ENCODE measurements at places on chromosomes 12 and 14.

DNA sequence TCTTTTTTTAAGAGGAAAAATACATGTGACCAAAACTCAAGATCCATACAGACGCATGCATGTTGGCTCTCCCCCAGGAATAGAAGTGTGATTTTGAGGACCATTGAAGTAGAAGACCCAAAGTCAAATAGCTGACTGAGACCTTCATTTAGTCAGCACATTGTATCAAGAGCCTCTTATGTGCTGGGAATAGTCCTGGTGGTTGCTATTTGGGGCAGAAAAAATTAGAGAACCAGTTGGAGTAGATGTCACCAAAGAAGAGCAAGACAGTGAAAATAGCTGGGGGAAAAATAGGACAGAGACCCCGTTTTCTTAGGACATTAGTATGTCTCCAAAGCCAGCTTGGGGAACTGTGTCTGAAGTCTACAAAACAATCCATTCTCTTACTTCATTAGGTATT, 93.6 kb downstream of the PELI2 start:
- no peak for DNase-seq

- no peak for DNase-seq
Observed at GRCh38 chr14:70888681-70889175, 18.5 kb upstream of the PCNX1 start.

DNA sequence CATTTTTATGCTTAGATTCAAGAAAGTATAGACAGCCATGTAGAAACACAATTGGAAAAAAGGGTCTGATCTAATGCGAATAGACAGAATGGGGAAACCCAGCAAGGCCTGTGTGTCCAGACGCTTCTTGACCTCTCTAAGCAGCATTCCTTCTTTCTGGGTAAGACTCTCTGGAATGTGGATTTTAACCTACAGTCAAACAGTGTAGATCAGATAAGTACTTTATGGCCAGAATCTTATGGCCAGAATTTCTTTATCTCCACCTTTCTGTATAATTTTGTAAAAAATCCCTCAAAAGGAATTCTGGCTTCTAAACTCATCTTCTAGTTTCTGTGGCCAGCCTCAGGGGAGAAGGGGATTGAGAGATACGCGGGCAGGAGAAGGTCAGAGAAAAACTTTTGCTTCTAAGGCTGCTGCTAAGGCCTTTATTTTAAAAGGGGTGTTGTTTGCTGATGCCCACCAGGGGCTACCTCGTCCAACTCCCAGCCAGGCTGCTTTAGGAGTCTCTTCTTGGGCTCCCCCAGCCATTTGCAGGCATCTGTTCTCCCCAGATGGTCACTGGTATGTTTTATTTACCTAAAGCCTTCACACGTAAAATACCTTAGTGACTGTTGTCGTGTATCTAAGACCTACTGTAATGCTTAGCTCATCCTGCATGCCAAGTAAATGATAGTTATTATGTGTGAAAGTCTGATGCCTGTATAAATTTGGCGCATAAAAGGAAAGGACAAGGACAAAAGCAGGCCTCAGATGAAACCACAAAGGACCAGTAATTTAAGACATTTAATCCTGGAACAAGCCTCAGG, 68.4 kb downstream of the ANO6 start:
- no peak for DNase-seq

- DNase-seq = no peak
Observed at GRCh38 chr14:105390849-105391500, 7.4 kb upstream of the TEX22 start.

DNA sequence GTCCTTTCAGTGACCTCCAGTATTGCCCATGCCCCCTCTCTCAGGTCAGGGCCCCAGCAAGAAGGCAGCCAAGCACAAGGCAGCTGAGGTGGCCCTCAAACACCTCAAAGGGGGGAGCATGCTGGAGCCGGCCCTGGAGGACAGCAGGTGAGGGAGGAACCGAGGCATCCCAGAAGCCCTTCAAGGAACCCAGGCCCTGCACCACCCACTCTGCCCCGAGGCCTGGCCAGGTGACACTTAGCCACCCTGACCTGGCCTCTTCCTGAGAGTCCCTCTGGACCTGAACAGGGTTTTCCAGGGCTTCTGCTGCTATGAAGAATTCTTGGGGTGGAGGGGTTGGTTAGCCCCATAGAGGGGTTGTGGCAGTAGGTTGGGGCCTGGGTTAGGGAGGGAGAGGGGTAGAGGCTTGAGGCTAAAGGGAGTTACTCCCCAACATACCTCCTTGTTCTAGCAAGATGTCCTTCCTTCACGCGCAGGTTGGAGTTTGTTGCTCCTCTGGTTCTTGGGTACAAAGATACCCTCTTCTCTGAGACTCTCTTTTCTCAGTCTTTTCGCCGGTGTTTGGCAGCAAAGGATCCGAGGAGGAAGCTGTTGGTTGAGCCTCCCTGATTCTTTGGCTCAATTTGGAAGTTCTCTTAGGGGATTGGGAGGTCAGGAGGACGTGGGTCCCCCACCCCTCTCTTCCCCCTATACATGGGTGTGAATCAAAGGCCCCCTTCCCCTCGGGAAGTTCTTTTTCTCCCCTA, 2.1 kb downstream of the TARBP2 start:
- DNase-seq = no peak

- DNase-seq = no peak
Observed at GRCh38 chr12:106193394-106194215, 54.2 kb downstream of the CKAP4 start.

DNA sequence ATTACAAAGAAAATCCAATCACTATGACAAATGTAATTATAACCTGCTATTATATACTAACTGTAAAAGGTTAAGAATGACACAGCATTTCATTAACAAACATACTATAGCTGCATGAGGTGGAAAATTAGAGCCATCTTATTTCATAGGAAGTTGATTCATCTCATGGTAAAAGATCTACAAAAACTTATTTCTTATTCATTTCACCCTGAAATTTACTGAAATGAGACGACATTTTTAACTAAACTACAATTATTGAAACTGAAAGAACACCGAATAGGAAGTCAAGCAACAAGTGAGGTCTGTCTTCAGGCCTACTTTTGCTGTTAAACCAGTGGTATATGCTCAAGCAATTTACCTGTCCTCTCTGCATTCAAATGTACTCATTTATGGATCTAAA, 87.2 kb downstream of the CEP83 start:
- DNase-seq = no peak

DNA sequence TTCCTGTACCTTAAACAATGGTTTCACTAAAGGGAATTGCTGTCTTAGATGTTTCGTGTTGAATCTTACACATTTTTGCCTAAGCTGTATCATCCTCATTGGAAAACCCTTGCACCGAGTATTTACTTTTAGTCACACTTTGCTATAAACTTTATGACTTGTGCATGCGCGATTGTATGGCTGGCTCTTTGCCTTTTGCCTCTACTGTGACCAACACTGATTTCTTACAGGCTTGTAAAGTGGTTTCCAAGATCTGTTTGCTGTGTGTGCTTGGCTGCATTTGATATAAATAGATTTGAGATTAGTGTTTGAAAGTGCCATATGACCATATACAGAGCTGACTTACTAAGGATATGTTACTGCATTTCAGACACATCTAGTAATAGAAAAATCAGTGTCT, 40.5 kb downstream of the RASSF3 start:
- no peak for DNase-seq

Measured in NCI-H187 (cell line).